ENCODE measurements at places on chromosomes 6 and 20.
A peak's percentile ranks its signal among the peaks of the same experiment; 100 is the strongest.

GRCh38 chr20:63347081-63347741 lies 13.9 kb downstream of the CHRNA4 start:
- no peak for DNase-seq

GRCh38 chr6:119661078-119661477 lies 311.5 kb upstream of the MAN1A1 start:
- DNase-seq, result no peak

DNA sequence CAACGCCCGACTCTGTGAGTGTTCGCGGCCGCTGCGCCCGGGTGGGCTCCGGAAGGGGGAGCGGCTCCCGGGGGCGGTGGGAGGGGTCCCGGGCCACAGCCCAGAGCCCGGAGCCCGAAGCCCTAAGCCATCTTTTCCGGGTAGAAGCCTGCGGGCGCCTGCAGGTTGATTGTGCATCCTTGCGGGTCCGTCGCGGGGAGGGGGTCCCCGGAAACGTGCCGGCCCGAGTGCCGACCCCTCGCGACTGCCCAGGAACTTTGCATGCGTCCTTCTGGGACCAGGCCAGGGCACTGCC lies 413 bp downstream of the PTPRA start:
- no peak for DNase-seq

DNA sequence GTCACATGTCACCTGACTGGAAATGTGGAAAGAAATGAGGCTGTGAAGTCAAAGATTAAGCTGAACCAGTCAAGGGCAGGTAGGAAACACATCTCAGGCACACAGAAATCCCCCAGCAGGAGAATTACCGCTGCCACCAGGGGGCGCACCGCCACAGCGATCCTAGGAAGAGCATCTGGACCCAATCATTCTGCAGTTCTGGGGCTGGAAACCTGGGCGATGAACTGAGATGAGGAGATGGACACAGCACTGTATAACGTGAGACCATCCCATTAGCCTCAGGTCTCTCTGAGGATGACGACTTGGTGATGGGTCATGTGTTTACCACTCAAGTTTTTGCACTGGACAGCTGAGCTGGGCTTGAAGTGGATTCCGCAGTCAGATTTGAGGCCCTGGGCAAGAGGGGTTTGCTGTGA lies 6.5 kb upstream of the SLC24A3 start:
- peak; percentile 48 for DNase-seq

- no peak for DNase-seq
Measured at GRCh38 chr20:63073738-63074065, 66.9 kb upstream of the BHLHE23 start.

GRCh38 chr20:15491575-15491974 lies 1081.7 kb downstream of the KIF16B start:
- no peak for DNase-seq

- no peak for DNase-seq
Measured at GRCh38 chr6:14920276-14920675, 325.6 kb upstream of the JARID2 start.

- DNase-seq, result no peak
Measured at GRCh38 chr6:123527406-123527805, 109.3 kb downstream of the TRDN start.

GRCh38 chr20:58619864-58620431 lies 31.1 kb upstream of the STX16 start:
- no peak for DNase-seq

DNA sequence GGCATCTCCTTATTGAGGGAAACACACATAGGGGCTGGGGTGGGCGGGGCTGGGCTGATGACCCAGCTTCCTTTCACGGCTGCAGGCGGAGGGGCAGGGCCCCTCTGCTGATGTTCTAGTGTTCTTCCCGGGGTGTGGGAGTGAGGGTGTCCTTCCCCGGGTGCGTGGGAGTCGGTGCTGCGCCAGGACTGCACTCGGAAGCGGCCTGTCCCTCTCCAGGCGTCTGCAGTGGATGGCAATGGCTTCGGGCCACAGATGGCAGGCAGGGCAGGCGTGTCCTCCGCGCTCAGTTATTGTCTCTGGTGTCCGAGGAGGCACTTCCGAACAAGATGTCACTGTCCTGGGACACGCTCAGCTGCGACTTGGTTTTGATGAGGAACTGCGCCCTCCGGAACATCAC lies 19.2 kb downstream of the KCNG1 start:
- DNase-seq, result no peak

Measured in stimulated activated CD4-positive, alpha-beta T cell treated with anti-CD3 and anti-CD28 coated beads, Interleukin-1b, Interleukin-23, amount 100 ng/mL, for 1 hour (primary cell).